ENCODE measurements at places on chromosomes 6 and 20.

- DNase-seq: no peak
Measured at GRCh38 chr6:139343052-139343750, 31.2 kb downstream of the CITED2 start.

DNA sequence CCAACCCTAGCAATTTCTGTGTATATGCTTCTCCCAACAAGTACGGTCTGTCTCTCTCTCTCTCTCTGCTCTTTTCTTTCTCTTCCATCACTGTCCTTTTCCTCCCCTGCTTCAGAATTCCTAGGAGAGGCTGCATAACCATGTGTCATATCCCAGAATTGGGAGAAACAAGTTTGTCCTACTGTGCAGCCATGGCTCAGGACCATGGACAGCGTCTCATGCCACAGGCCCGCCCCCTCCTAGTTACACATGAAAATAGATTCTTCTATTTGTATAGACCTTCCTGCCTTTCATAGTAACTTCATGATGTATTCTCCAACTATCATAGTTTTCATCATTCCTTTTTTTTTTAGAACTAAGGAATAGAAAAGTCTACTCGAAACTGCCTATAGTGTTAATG lies 98.0 kb downstream of the FNDC1 start:
- no peak for DNase-seq

- DNase-seq: no peak
Measured at GRCh38 chr6:160421854-160422253, 73.7 kb downstream of the SLC22A3 start.

GRCh38 chr20:19583532-19584175 lies 174.4 kb upstream of the RIN2 start:
- peak; percentile 75 for DNase-seq

DNA sequence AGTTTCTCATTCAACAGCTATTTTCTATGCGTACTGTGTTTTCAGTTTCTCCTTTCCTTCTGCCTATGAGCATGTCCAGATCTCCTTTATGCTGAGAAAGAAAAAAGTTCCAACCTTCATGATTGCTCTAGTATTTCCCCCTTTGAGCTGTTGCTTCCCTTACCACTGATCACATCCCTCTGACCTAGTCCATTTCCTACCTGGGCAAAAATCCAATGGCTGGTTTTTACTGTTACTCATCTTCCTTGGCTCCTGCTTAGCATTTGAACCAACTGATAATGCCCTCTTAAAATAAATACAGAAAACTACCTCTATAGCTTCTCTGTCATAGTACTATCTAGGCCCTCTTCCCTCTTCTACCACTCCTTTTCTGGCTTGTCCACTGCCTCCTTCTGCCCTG lies 6.0 kb downstream of the RFX6 start:
- no peak for DNase-seq

Data from suprapubic skin (tissue), 4 donors.